EH (cell line): ENCODE measurements at places on chromosomes 16 and 17.
A peak's percentile ranks its signal among the peaks of the same experiment; 100 is the strongest.

- DNase-seq: no peak
Observed at GRCh38 chr16:74249254-74249653, 47.4 kb upstream of the PSMD7 start.

- DNase-seq: no peak
Observed at GRCh38 chr16:85697431-85697830, 8.7 kb upstream of the GINS2 start.

DNA sequence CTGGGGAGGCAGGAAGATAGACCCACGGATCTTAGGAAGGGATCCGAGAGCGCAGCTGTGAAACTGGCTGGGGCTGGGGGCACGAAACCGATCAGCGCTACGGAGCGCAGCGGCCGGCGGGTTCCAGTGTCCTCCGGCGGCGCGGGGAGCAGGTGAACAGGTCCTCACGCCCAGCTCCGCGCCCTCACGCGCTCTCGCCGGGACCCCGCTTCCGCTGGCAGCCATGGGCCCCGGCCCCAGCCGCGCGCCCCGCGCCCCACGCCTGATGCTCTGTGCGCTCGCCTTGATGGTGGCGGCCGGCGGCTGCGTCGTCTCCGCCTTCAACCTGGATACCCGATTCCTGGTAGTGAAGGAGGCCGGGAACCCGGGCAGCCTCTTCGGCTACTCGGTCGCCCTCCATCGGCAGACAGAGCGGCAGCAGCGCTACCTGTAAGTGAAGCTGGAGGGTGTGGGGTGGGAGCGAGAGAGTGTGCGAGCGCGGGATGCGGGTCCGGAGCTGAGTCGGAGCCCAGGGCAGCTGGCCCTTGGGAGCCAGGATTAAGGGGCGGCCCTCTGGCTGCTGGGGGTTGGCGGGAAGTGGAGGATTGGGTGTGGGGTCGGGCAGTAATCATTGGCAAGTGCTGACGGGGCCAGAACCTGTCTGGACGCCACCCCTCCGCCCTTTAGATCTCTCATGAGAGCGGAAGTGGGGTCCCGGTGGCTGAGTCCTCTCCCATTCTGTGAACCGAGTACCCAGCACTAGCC, 479 bp downstream of the ITGA3 start:
- peak; percentile 65 for DNase-seq

GRCh38 chr17:48176471-48176855, 68.9 kb downstream of the SNX11 start:
- no peak for DNase-seq

DNA sequence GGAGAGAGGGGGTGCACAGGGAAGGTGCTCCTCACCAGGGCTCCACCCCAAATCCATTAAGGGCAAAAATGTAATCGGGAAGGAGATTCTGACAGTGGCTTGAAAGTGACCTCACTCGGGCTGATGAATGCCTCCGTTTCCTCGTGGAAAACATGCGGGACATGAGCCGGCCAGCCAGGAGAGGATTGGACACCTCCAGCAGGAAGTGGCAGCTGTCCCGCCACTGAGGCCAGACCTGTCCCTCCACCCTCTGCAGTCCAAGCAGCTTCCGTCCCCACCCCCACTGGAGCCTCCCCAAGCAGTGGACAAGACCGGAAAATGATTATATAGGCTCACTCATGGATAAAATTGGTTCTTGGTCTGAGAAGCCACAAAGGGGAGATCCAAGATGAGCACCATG, 82.1 kb upstream of the CCL1 start:
- DNase-seq: no peak

- no peak for DNase-seq
Observed at GRCh38 chr17:71849783-71850768, 270.7 kb upstream of the SOX9 start.

DNA sequence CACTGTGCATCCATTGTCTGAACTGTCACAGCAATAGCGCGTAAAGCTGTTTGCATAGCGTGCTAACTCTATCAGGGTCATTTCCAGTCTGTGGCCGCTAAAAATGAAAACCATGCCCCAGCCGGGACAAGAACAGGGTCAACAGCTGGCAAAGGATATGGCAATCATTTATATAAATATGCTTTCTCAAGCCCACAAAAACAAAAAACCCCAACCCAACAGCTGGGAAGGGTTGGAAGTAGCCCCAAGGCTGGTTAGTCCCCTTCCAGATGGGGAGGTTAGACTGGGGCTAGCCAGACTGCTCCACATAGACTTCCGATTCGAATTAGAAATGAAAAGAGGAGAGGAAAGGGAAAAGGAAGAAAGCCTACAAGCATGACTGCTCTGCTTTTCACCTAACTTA, 203.3 kb upstream of the TBX2 start:
- DNase-seq: peak; percentile 31

- DNase-seq: peak; percentile 78
Observed at GRCh38 chr17:17056156-17056539, 13.9 kb downstream of the MPRIP start.

GRCh38 chr16:68076560-68076959, 8.6 kb upstream of the NFATC3 start:
- no peak for DNase-seq

DNA sequence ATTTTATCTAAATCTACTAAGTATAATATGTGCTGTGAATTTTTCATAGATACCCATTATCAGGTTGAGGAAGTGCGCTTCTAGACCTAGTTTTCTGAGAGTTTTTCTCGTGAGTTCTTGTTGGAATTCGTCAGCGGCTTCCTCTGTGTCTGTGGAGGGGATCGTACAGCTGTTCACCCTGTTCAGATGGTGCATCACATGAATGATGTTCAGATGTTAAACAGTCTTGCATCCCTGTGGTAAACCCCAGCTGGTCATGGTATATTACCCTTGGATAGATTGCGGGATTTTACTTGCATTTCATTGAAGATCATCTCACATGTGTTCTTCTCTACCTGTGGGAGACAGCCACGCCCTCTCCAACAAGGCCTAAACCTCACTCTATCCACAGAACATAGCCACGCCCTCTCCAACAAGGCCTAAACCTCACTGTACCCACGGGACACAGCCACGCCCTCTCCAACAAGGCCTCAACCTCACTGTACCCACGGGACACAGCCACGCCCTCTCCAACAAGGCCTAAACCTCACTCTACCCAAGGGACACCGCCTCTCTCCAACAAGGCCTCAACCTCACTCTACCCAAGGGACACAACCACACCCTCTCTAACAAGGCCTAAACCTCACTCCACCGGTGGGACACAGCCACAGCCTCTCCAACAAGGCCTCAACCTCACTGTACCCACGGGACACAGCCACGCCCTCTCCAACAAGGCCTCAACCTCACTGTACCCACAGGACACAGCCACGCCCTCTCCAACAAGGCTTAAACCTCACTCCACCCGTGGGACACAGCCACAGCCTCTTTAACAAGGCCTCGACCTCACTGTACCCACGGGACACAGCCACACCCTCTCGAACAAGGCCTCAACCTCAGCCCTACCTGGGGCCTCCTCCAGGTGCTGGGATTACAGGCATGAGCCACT, 180.2 kb upstream of the CHMP6 start:
- DNase-seq: no peak

DNA sequence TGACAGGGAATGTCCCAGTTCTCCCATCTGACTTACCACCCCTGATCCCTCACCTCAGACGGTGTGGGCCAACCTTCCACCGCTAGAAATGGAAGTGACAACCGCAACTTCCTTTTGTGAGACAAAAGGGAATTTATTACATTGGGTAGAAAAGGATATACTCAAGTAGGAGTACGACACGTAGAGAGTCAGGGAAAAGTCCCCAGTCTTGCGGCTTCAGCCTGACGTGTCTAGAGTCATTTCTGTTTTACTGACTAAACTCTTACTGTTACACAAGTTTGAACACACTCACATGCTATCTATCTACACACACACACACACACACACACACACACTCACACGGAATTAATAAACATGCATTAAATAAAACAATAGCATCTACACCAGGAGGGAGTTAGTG, 178.9 kb downstream of the COPRS start:
- no peak for DNase-seq

GRCh38 chr17:40325156-40326013, 16.4 kb downstream of the RARA start:
- DNase-seq: no peak

DNA sequence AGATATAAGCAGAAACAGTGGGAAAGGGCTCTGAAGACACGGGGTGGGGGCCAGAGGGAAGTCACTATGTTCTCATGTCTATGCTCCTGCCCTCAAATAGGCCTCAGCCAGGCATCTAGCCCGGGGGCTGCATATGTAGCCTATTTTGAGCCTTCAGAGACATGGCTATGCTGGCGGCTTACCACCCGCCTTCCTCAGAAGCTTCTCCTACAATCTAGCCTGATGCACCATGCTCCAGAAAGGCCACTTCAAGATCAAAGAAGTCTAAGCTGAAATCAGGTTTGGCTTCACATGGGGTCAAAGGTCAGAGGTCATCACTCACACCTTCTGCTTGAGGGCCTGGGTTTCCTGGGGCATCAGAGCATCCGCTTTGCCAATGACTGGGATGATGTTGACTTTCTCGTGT, 1.6 kb downstream of the SEPTIN1 start:
- DNase-seq: no peak

- no peak for DNase-seq
Observed at GRCh38 chr16:88060524-88061219, 109.4 kb downstream of the BANP start.

- no peak for DNase-seq
Observed at GRCh38 chr16:53320992-53321391, 113.3 kb upstream of the RBL2 start.

GRCh38 chr17:60086818-60087591, 8.3 kb upstream of the HEATR6 start:
- peak; percentile 89 for DNase-seq

GRCh38 chr17:81094509-81095382, 59.8 kb downstream of the BAIAP2 start:
- peak; percentile 100 for DNase-seq

GRCh38 chr17:5096731-5097100, 15.0 kb downstream of the ZNF232 start:
- no peak for DNase-seq

DNA sequence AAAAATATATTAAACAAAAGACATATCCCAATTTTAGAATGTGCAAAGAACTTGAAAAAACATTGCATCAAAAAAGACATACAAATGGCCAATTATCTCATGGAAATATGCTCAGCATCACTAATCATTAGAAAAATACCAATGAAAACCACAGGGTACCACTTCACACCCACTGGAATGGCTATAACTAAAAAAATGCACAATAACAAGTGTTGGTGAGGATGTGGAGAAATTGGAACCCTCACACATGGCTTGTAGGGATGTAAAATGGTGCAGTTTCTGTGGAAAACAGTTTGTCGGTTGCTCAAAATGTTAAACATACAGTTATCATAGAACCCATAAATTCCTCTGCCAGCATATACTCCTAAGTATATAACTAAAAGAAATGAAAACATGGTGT, 796 bp upstream of the PSMB6 start:
- DNase-seq: no peak

GRCh38 chr17:81200695-81201580, 21.8 kb downstream of the CEP131 start:
- peak; percentile 68 for DNase-seq

DNA sequence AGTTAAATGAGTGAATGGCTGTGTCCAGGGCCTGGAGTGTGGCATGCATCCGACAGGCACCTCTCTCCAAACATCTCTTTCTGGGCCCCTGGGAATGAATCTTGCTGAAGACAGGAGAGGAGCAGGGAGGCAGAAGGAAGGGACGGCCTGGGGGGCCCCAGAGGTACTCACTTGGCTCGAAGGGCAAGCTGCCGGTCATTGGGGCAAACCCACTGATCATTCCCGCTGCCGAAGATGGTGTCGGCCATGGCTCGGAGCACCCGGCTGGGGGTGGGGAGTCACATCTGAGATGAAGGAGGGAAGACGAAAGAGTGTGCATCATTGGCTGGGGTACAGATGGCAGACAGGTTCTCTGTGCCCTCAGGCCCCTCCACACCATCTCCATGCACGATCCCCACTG, 25.3 kb downstream of the RPH3AL start:
- no peak for DNase-seq

GRCh38 chr17:74797824-74798223, 21.7 kb upstream of the NAT9 start:
- DNase-seq: no peak

DNA sequence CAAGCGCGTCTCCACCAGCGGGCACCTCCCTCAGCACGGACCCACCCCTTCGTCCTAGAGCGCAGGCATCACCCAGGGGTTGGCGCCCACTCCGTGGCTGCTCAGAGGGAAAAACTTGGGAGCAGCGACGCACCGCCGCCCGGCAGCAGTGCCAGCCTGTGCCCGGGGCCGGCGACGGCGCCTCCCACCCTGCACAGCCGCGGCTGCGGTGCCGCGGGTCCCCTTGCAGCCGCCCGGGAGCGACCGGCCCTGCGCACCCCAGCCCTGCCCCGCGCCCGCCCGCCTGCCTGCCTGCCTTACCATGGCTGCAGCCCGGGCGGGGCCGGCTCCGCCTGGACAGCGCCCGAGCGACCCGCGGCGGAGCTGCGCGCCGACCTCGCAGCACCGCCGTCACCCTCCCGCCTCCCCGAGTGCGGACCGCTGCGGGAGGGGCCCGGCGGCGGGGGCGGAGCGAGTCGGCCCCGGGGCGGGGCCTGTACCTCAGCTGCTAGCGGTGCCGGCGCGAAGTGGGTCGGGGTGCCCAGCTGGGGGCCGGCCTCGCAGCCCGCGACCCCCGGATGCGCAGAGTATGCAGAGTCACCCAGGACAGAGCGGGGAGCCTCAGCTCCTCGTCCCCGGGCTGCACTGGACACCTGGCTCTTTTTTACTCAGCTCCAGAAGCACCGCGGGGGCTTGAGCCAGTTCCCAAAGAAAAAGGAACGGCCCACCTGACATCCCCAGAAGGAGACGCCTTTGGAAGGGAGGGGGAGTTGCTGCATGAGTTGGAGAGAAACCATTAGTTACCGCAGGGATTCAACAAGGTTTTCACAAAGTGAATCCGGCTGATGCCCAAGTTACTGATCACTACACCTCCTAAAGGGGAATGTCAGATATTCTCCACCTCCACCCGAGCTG, 17.5 kb upstream of the MTMR4 start:
- DNase-seq: peak; percentile 63

GRCh38 chr16:9603316-9603715, 511.9 kb downstream of the HAPSTR1 start:
- DNase-seq: no peak
